ENCODE measurements at places on chromosomes 2 and 18.

- no peak for DNase-seq
These were observed 25.4 kb downstream of the POLE4 start for GRCh38 chr2:74983631-74984392.

GRCh38 chr2:80530442-80531064 lies 226.0 kb upstream of the LRRTM1 start:
- DNase-seq = no peak

- DNase-seq = no peak
These were observed 1.4 kb upstream of the BCL2 start for GRCh38 chr18:63320975-63321265.

DNA sequence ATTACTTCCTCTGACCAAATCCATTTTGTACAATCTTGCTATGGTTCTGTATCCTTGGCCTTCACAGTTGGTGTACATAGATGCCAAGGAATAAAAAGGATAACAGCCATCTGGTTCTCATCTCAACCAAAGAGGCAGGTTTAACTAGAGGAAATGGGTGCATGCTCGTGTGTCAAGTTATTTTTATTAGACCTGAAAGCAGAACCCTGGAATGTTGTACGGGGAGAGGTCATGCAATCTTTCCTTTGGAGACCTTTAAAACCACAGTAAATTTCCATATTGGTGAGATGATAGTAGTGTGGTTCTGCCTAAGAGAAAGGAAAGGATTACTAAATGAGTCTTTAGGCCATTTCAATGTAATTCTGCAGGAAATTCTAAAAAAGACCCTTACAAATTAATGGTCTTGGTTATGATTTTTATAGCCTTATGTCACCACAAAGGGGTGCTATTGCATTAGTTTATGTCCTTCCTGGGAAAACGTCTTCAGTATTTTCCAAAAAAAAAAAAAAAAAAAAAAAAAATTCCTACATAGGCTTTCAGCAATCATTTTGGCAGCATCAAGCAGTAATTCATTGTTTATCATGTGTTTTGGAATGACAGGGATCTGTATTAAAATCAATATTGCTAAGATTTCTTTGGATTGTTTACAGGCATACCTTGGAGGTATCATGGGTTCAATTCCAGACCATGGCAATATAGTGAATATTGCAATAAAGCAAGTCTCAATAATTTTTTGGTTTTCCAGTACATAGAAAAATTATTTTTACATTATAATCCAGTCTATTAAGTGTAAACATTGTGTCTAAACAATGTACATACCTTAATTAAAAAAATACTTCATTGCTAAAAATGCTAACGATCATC lies 270.8 kb downstream of the NYAP2 start:
- no peak for DNase-seq

GRCh38 chr18:35778850-35779627 lies 193.4 kb upstream of the RMP24 start:
- DNase-seq = no peak

DNA sequence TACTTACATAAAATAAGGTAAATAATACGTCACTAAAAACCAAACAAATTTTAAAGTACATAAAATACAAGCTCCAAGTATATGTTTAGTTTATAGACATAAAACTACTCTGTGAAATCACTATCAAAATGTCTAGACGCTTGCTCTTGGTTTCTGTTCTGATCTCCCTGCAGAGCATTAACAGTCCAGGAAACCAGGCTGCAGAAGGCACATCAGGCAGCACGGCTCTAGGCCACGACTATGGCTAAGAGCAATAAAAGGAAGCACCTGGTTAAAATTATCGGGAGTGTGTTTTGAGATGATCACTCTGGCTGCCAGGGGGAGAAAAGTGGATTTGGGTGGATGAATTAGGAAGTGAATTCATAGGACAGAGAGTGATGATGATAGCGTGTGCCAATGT lies 196.0 kb upstream of the SPHKAP start:
- no peak for DNase-seq

GRCh38 chr18:30469091-30469490 lies 573.5 kb downstream of the DSC3 start:
- DNase-seq = no peak

GRCh38 chr2:165852394-165852793 lies 58.3 kb upstream of the GALNT3 start:
- no peak for DNase-seq

DNA sequence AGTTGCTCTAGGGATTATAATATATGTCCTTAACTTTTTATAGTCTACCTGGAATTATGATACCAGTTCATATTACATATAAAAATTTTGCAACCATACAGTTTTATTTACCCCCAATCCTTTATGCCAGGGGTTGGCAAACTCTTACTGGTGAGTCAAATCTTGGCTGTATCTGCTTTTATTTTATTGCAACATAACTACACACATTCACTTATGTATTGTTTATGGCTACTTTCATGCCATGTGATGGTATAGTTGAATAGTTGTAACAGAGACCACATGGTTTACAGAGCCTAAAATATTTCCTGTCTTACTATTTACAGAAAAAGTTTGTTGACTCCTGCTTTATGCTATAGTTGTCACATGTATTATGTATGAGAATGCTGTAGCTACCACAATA lies 25.8 kb upstream of the DLX2 start:
- no peak for DNase-seq

- no peak for DNase-seq
These were observed 101.0 kb upstream of the RNF152 start for GRCh38 chr18:61993831-61994230.

DNA sequence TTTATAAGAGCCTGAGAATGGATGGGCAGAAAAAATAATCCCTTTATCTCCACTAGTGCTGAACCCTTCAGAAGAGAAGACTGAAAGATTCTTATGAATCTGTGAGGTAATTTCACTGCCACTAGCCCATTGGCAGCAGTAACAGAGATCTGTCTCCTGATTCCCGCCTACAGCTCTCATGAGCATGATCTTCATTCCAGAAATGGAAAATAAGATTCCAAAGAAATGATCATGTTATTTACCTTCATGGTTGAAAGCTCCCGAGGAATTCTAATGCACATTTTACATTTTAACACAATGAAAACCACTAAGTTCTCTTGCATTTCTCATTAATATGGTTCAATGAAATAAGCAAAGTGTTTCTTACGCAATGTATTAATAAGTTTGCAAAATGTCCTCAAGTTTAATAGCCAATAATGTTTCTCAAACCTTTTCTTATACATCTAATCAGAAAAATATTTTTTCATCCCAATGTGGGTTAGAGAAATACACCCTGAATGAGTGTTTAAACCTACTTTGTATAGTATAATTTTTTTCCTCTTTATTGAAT lies 905.6 kb downstream of the TMEM182 start:
- no peak for DNase-seq

DNA sequence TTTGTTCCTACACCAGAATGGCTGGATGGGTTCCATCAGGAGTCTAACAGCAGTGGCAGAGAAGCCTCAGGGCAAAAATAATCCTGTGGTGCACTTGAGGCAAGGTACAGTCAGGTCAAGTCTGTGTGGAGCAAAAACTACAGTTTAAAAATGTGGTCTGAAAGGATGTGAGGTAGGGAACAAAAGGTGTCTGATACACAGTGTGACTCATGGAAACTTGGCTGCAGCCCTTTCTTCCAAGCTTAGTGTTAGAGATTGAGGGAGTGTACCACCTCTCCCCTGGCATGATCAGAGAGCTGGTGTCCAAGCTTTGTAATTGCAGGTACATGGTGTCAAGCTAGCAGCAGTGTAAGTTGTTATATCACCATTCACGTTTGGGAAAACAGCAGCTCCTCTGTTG lies 8.9 kb downstream of the ANKAR start:
- no peak for DNase-seq

DNA sequence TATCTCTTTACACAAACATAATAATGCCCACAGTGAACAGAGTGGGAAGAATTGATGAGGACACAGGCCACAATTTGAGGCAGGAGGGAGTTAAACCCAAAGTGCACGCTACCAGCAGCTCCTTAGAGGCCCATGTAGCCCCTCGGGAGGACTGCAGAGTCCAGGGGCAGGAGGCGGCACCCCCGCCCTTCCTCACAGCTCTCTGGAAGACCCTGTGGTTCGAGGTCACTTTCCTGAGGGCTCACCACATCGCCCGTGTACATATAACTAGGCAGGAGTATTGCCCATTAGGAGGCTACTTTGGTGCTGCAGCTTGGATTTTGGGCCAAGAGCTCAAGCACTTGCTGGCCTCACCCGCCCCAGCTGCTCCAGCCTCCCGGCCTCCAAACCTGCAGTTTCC lies 22.2 kb upstream of the CIDEA start:
- no peak for DNase-seq

DNA sequence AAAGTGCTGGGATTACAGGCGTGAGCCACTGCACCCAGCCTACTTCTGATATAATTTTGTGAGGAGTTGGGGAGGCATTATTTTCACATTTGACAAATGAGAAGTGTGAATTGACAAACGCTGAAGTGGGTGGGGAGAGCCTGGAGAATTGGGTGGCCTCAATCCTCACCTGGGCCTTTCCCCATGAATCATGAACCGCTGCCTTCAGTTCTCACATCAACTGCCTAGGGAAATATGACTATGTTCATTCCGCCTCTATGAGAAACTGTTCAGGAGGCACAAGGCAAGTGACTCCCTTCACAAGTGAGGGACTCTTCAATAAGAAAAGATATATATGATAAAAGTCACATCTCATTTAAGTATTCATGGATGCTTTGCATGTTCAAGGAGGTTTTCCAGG lies 96.6 kb upstream of the RND3 start:
- no peak for DNase-seq

DNA sequence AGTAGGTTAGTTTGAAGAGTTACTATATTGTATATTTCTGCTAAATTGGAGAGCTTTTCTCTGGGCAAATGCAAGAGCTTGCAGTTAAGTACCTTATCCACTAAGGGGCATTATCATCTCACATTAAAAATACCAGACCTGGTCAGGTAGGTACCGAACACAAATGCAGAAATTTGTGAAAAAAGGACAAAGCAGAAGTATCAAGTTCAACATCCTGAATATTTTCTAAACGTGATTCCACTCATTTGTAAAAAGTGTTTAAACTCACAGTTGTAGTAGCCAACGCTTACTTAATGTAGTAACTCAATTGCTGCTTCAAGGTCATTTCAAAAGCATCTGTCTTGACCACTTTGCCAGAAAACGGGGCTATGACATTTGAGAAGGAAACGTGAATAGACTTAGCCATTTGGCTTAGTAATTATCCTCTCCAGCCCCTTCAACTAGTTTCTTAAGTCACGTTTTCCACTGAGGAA lies 52.1 kb downstream of the CYRIA start:
- no peak for DNase-seq

GRCh38 chr2:175432793-175433192 lies 251.3 kb upstream of the ATP5MC3 start:
- no peak for DNase-seq

GRCh38 chr2:233358947-233359346 lies 4.7 kb downstream of the DGKD start:
- DNase-seq = no peak

DNA sequence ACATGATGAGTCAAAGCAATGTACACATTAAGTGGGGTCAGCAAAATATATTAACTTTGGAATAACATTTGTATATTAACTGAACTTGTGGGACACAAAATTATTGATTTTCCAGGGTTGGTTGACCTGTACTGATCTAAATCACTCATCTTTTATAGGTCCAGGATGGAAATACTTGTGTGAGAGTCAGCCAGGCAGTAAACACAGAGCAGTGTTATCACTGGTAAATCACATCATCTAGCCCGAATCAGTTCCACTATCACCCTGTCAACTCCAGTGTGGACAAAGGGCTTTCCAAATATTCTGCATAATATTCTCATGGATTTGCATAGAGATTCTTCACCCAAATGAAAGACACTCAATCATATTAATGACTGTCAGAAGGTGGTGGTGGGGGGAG lies 295.7 kb downstream of the LRP1B start:
- no peak for DNase-seq

DNA sequence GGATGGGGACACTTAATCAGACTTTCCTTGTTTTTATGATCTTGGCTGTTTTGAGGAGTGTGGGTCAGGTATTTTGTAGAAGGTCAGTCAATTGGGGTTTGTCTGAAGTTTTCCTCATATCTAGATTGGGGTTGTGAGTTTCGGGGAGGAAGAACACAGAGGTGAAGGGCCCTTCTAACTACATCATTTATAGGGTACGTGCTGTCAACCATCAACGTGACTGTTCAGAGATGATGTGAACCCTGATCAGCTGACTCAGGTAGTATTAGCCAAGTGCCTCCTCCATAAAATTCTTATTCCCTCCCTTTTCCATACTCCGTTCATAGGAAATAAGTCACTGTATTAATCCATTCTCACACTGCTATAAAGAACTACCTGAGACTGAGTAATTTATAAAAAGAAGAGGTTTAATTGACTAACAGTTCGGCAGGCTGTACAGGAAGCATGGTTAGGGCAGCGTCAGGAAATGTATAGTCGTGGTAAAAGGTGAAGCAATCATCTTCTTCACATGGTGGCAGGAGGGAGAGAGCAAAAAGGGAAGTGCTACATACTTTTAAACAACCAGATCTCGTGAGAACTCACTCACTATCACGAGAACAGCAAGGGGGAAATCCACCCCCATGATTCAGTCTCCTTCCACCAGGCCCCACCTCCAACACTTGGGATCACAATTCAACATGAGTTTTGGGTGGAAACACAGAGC lies 547.1 kb upstream of the LINC00305 start:
- no peak for DNase-seq

DNA sequence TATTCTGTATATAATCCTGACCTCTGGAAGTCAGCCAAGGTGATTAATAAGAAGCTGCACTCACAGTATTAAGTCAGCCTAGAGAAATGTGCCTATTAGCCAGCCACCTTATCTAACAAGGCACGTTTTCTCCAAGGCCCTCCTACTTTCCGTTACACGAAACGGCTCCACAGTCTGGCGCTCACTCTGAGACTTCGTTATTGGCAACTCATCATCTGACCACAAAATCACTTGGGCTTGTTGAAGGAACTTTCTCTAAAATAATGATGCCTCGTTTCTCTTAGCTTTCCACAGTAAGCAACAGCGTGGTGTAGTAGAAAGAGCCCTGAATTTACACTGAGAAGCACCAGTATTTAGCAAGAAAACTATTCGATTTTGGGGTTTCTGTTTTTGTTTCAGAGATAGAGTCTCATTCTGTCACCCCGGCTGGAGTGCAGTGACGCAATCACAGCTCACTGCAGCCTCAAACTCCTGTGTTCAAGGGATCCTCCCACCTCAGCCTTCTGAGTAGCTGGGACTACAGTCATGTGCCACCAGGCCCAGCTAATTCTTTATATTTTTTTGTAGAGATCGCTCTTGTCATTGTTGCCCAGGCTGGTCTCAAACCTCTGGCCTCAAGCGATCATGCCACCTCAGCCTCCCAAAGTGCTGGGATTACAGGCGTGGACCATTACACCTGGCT lies 53.6 kb upstream of the SLC14A1 start:
- DNase-seq = no peak

DNA sequence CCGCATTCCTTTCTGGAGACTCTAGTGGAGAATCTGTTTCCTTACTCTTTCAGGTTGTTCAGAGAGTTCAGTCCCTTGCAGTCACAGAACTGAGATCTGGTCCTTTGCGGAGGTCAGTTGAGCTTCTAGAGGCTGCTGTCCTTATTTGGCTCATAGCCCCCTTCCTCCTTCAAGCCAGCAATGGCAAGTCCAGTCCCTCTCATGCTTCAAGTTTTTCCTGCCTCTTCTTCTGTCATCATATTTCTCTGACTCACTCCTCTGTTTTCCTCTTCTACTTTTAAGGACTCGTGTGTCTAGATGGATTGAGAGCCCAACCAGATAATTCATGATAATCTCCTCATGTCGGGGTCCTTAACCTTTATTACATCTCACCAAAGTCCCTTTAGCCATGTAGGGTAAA lies 173.5 kb upstream of the FOSL2 start:
- no peak for DNase-seq

GRCh38 chr2:68403199-68403644 lies 38.1 kb downstream of the PLEK start:
- no peak for DNase-seq

GRCh38 chr2:45291296-45291701 lies 282.0 kb upstream of the SIX2 start:
- no peak for DNase-seq

Data from AG04449 (cell line).